NCI-H774 (cell line): ENCODE measurements at places on chromosomes 2 and 18.
A peak's percentile ranks its signal among the peaks of the same experiment; 100 is the strongest.

- no peak for DNase-seq
Measured at GRCh38 chr2:105224444-105224843, 17.1 kb upstream of the GPR45 start.

- no peak for DNase-seq
Measured at GRCh38 chr18:50875966-50876536, 2.9 kb upstream of the ME2 start.

DNA sequence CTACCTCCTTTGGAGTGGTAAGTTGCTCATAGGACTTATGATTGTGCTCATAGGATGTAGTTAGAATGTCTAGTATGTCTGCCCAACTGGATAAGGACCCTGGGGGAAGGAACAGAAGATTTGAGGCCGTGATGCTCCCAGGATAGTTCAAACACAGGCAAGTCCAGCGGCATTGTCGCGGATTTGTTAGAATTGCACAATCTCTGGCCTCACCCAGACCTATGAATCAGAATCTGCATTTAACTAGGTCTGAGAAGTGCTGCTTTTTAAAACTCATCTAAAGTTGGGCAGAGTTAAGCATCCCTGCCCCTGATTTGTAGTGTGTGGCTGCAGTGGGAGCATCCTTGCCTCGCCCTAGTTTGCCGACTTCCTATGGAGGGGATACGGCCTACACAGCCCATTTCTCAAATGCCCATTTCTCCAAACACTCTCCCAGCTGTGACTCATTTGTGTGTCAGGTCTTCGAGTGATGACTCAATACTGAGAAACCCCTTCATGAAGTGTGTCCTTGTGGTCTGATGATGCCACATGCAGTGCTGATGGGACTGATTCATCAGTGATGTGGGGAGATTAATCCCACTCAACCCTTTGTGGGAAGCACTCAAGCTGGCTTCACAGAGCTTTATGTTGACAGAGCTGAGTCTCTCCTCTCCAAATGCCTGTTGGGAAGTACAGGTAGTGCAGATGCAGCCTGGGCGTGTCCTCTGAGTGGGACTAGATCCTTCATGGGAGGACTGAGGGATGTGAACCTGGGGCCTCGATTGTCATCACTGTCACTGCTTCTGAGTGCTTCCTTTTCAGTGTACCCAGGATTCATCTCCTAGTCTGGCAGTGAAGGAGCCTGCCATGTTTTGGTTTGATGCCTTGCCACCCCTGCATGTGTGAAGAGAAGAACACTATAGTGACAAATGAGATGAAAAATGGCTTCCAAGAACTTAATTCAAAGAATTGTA, 18.7 kb downstream of the SMIM21 start:
- no peak for DNase-seq

DNA sequence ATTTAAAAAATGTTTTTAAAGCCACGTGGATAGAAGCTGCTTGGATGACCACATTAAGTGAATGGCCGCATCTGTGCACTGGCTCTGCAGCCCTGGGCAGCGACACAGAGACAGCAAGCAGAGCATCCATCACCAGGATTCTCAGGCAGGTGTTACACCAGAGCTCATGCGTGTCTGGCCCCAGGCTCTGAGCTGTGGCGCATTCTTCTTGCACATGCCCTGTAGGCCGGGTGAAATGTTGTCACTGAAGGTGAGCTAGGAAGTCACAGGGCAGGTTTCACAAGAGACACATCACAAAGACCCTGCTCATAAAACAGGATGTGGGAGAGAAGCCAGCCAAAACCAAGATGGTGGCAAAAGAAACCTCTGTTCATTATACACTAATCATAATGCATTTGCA, 8.4 kb upstream of the PXDN start:
- no peak for DNase-seq

GRCh38 chr2:137229834-137230233, 464.5 kb downstream of the THSD7B start:
- DNase-seq = no peak

DNA sequence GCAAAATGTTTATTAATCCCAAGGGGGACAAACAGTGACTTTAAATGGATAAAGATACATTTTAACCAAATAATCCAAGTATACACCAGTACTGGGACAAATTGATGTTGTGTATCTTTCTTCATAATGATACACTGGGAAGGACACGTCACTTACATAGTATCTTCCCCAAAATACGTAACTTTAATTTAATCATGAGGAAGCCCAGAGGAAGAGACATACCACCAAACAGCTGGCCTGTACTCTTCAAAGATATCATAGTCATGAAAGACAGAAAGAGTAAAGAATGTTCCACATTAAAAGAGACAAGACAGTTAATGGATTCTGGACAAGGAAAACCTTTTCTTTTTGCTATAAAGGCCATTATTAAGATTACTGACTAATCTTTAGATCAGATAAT, 37.1 kb downstream of the AGFG1 start:
- DNase-seq = no peak

DNA sequence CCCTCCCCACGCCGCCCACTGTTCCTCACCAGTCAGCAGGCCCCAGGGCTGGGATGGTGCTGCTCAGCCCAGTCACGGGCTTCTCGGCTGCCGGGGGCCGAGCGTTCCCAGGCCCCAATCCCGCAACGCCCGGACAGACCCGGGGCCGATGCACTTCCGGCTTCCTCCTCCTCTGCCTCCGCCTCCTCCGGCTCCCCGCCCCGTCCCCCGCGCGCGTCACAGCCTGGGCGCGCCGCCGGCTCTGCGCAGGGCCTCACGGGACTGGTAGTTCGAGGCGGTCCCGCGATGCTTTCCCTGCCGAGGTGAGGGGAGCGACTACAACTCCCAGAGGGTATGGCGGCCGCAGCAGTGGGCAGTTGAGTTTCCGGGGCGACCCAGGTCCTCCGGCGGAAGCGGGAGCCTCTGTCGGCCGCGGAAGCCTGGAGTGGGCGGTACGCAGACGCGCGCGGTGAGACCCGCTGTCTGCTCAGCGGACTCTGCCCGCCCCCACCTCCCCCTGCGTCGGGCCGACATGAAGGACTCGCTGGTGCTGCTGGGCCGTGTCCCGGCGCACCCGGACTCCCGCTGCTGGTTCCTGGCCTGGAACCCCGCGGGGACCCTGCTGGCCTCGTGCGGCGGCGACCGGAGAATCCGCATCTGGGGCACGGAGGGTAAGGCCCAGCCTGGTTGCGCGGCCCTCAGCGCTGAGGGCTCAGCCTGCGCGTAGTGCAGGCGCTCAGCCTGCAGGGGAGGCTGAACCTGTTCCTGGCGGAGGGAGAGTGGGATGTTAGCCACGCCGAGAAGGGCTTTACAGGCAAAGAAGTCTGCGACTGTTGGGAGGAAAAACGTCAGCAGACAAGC, at the start of the genes CIAO1 and TMEM127:
CIAO1 (plus strand) TSS at position 386 of the 840 bp plus-strand sequence; CDS start at position 512, 126 bp downstream.
TMEM127 (minus strand) TSS at position 158 of the 840 bp plus-strand sequence. CDS start 616 bp downstream, outside the sequence.
- DNase-seq = peak; percentile 95

DNA sequence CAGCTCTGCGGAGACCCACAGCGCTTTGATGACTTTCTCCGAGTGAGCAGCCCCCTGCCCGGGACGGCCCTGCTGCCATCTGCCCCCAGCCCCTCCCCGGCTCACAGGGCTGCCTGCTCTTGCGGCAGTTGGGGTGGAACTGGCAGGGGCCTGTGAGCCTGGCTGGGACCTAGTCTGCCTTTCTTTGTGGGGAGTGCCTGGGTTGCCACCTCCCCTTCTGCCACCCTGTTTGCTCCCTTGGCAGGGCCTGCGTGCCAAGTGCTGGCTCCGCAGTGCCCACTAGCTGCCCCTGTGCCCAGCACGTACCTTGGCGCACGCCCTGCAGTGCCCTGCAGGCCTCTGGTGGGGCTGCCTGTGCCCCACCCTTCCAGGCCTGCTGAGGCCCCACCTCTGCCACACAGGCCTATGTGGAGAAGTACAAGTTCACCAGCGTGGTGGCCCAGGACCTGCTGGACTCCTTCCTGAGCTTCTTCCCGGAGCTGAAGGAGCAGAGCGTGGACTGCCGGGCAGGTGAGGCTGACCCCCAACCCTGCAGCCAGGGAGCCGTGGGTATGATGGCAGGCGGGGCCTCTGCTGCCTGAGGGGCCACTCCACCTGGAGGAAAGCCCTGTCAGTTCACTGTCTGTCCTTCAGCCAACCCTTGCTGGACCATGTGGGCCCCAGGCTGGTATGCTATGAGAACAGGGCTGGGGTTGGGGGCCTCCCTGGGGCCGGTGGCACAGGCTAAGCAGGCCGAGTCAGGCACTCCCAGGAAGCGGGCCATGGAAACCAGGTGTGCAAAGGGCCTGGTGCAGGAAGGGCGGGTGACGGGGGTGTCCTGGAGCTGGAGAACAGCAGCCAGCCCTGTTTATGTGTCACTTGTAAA, 7.0 kb downstream of the RNPEPL1 start:
- no peak for DNase-seq
